ENCODE measurements at places on chromosomes 16 and 17.

GRCh38 chr17:50467114-50467854, 1.4 kb downstream of the CHAD start:
- no peak for DNase-seq

GRCh38 chr16:22141767-22142166, 20.5 kb upstream of the SDR42E2 start:
- no peak for DNase-seq

DNA sequence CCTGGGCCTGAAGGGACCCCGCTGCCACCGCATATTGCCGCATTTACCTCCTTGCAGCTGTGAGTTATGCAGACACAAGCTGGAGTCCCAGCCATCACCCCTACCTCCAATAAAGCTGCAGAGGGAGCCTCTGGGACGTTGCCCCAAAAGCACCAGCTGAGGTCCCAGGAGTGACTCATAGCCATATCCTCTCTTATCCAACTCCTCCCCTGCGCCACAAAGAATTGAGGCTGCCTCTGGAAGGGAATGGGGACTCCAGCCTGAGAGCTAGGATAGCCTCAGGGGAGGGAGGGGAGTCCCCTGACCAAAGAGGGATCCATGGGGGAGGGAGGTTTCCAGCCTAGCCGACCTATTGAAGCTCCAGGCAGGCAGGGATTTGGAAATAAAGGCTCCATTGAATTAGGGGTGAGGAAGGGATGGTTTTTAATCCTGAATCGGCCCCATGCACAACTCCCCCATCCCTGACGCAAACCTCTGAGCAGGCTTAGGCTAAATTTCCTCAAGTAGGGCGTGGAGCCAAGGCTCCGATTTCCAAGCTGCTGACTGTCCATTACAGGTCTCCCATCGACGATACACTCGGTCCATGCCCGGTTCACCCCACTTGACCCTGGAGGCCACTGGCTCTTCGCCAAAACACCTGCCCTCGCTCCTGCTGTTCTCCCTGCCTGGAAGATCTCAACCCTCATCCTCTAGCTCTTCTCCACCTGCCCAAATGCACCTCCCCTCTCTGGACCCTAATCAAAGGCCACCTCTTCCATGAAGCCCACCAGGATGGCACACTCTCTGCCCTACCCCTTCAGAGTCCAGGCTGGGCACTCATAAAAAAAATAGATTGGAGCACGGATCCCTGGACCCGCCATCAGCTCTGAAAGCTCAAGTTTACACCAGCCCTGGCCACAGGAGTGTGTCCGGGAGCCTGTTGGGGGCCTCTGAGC, 27.5 kb downstream of the PIMREG start:
- DNase-seq: no peak

DNA sequence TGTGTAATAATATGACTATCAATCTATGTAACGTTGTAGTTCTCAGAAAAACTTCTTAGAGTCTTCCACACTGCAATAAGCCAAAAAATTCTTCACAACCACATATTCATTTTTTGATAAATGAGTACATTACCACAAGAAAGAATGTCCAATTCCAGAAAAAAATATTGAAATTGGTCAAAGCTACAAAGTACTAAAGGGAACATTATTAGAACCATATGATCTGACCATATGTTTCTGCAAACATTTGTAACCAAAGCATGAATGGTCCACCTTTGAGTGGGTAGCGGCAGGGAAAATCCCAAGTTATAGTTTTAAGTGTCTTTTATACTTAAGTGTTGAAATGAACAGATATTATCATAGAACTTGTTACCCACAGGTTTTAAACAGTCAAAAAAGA, 71.7 kb upstream of the NACA2 start:
- DNase-seq: no peak

- no peak for DNase-seq
Measured at GRCh38 chr17:79109584-79109983, 35.0 kb downstream of the ENGASE start.

Data from NCI-H2171 treated with DMSO at 0.1 percent for 48 hours (cell line).